ENCODE measurements at places on chromosomes 6 and 20.
A peak's percentile ranks its signal among the peaks of the same experiment; 100 is the strongest.

- DNase-seq, result no peak
These were observed 20.9 kb upstream of the RPN2 start for GRCh38 chr20:37158248-37158647.

DNA sequence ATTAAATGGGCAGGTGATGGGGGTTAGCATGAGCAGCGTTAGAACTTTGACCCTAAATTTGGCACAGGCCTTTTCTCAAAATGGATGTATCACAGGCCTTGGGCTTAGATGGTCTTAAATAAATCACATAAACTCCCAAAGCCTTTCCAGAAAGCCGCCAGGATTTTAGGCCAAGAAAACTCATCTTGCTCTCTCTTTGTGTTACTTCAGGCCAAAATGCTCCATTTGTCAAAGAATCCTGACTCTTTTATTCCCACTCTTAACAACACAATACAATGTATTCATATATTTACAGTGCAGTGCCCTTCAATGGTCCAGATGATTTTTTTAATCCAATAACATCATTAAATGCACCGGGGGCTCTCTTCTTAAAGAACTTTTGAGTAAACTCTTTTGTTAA lies 5.9 kb upstream of the TCP11 start:
- DNase-seq, result no peak

DNA sequence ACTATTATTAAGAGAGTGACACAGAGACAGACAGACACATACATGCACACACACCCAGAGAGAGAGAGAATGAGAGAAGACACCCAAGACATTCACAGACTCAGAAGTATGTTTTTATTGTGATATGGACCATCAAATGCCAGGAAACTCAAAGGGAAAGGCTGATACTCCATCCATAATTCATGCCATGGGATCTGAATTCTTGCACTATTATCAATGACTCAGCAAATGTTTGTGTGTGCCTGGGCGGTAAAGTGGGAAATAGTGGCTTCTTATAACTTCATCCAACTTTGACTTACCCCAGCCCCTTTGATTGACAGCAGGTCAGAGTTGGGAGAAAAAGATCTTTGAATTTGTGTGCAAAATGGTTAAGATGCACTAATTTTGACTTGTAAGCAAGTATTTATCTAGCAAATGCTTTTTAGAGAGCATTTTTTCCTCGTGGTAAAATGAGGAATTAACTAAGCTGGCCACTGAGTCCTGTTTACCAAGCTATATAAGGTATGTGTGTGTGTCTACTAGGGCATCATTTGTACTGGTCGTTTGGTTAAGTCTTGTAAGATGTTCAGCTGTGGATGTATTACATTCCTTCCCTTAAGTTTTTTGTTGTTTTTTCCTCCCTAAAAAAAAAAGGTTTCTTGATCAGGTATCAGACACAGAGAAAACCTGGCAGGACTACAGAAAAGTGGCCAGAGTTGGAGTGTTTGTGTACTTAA lies 3.0 kb upstream of the CCN2 start:
- no peak for DNase-seq

GRCh38 chr6:56230976-56231566 lies 16.3 kb downstream of the COL21A1 start:
- DNase-seq, result no peak

- DNase-seq, result no peak
These were observed 12.7 kb upstream of the PRELID3B start for GRCh38 chr20:59055302-59055701.

DNA sequence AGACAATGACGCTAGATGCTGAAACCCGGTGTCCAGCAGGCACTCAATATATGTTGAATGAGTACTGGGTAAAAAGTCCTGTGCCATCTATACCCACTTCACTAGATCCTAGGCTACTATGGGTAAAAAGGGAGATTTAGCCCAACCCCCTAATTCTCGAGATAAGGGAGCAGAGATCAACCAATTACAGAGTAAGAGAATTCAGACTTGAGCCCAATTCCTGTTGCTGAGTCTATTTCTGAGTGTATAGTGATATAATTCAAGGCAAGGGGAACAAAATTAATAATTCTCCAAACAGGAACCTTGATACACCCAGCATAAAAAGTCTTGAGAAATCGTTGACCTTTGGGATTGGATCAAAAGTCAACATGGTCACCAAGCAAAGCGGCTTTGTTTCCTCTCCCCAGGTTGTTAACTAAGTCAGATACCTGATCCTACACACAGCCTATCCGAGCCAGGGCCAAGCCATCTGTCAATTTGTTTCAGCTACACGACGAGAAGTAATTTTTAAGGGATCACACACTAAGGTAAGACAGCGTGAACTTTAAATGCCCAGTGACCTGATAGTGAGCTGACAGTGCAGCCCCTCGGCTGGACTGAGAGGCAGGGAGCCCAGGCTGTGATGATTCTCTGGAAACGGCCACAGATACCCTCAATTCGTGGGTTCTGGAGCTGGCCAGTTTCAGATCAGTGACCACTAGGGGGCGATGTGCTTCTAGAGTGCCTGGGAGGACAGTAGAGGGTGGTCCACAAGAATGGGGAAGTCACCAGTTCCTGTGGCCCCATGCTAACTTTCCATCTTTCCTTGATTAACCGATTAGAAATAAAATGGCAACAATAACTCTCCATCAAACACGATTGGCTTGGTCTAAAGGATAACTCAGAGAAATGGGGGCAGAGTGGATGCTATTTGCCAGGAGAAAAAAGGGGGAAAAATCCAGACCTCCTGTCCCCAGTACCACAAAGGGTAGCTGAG lies 46.2 kb downstream of the SLC22A23 start:
- DNase-seq, result peak; percentile 55

DNA sequence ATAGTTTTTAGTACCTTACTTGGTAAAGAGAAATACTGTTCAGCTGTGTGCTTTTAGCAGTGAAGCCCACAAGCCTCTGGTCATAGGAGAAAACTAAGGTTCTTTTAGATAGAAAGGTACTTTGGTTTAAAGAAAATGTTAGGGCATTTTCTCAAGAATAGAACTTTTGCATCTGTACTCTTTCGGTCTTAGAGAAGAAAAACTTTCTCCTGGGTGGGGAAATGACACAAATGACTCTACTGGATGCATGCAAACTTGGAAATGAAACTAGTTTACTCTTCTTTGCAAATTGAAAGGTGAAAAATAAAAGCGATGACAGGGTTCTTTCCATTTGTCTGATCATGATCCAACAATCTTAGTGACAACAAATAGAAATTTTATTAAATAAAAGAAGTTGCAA lies 2.1 kb upstream of the TMEM217 start:
- DNase-seq, result no peak

- DNase-seq, result no peak
These were observed 53.9 kb downstream of the AFG1L start for GRCh38 chr6:108348655-108349349.

DNA sequence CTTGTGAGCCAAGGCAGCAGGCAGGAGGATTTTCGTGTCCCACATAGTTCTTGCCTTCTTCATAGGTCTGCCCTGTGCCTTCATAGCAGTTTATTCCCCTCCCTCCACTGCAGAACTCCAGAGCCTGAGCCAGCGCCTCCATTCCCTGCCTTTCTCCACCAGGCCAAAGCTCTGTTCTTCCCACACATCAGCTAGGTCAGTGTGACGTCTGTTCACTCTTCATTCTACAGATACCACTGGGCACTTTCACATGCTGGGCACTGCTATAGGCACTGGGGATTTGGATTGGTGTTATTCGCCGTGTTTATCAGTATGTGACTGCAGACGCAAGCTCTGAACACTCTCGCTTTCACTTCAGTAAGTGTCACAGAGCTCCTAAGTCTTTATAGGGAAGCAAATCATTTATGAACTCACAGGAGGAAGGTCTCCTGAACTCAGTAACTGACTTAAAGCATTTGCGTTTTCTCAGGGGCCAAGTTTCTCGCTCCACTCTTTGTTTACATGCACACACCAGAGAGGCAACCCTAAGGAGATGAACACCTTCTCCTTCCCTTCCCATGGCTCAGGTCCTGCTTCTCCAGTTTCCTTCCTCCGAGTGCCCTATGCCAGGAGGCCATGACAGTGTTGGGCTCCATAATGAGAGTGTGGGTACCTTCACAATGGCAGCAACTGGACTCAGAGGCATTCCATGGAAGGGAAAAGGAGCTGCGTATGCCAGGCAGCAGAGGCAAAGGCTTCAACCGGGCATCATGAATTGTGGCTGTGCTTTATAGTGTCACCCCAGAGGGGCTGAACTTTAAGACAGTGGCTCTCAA lies 6.3 kb upstream of the APMAP start:
- DNase-seq, result no peak

GRCh38 chr6:99563056-99563723 lies 5.3 kb downstream of the CCNC start:
- DNase-seq, result no peak

GRCh38 chr6:167212713-167213005 lies 54.9 kb upstream of the GPR31 start:
- DNase-seq, result no peak

DNA sequence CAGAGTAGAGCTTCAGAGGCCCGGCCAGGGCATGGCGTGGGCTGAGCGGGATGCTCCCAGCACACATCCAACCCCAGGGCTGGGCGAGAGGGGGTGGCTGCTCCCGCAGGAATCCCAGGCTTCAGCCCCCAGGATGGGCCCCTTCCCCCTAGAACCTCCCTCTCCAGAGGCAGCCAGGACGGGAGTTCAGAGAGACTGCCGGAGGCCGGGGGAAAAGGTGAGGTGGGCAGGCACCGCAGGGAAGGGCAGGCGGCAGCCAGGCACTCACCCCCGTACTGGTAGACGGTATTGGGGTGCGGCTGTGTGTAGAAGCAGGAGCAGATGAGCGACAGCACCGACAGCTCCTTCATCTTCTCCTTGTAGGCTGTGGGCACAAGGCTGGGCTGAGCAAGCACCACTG lies 9.3 kb downstream of the STMN3 start:
- no peak for DNase-seq

- no peak for DNase-seq
These were observed 80.3 kb upstream of the CNKSR3 start for GRCh38 chr6:154590756-154591155.

DNA sequence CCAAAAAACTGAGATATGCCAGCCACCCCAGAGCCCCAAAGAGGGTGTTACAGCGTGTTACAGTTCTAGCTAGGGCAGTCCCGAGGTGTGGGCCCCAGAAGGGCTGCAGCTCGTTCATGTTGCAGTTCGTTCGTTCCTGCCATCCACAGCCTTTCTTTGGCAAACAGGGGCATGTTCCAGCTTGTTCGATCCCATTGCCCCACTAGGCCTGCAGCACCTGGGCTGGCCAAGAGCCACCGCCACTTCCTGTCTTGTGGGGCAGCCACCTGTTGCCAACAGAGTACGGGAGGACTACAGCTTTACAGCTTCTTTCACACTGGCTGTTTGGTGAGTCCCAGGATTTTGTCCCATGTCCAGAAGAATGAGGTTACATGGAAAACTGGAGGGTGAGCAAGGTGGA lies 198.1 kb downstream of the MMUT start:
- no peak for DNase-seq

DNA sequence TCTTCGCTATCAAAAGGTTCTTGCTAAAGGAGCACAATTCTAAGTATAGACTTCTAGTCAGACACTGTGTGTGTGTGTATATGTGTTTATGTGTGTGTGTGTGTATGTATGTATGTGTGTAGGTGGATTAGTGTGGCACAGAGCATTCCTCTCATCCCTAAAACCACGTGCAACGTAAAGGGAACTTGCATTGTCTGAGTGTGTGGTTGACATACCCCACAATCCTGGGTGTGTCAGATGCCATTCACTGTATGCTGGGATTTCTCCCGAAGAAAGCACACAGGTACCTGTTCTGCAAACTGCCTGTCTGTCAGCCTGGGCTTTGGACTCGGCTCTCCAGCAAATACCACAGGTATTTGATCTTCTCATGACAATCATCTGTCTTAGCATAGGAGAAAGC lies 42.3 kb upstream of the TBC1D7 start:
- DNase-seq, result no peak

DNA sequence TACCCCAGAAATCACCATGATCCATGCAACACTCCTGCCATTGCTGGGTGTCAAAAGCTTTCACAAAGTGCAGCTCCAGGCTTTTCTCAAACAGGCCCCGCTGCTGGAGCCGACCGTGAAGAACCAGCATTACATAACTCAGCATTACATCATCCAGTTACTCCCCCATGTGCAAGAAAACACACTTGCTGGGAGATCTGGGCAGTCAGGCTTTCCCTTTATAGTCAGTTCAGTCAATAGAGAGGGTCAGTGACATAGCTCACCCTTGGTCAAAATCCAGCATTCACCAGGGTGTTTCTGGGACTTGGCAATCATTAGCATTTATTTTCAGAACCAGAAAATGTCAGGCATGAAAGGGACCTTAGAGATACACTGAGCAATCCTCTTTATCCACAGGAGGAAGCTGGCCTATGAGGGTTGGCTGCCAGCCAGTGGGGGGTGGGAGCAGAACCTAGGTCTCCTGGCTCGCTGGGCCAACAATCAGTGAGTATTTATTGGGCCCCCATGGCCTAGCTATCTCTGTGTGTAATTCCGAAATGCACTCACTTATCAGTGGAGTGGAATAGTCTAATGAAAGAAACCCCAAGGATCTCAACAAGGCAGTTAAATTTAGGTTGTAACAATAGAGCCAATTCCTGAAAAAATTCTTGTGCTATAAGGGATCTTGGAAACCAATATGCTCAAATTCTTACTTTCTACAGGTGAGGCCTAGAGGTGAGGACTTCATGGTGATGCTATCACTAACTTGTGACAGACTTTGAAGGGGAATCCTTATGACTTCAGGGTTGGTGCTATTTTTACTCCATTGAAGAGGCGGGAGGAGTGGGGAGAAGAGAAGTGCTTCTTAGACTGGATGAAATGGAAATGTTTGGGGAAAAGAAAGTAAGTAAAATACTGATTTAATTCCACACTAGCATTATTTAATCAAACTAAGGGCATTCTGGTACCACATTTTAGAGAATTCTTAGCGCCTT lies 54.6 kb downstream of the LYRM4 start:
- DNase-seq, result peak; percentile 70

DNA sequence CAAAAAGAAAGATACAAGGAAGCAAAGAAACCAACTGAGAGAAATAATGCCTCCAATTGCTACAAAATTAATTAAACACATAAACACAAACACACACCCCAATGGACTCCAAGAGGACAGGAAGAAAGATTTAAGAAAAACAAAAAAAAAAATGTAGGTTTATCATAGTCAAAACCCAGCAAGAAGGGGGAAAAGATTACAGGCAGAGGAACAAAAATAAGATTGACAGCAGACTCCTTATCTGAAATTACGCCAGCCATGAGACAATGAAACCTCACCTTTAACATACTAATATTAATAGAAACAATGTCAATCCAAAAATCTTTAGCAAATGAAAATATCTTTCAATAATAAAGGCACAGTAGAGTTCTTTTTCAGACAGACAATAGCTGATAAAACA lies 155.8 kb downstream of the RNGTT start:
- no peak for DNase-seq

GRCh38 chr6:31770860-31771259 lies 6.3 kb downstream of the VWA7 start:
- no peak for DNase-seq

- DNase-seq, result no peak
These were observed 203.2 kb upstream of the SMLR1 start for GRCh38 chr6:130624046-130624445.

GRCh38 chr6:159023893-159024292 lies 20.9 kb downstream of the TAGAP start:
- no peak for DNase-seq
